ENCODE measurements at places on chromosomes 1 and 21.

DNA sequence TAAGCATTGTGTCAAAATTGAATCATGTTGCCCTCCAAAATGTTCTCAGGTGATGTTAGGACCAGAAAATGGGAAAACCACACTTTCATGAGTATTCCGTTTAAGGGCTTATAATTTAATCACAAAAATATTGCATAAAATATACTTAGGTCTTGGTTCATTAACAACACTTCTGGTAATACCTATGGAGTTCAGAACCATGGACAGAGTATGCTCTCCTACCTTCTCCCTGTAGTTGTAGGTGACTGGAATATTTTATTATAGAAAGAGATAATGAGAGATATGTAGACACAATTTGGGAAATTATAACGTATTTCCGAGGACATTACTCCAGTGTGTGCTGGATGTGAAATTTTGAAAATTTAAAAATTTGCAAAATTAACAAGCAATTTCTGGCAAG is 232.5 kb downstream of the NCAM2 start:
- DNase-seq: no peak

DNA sequence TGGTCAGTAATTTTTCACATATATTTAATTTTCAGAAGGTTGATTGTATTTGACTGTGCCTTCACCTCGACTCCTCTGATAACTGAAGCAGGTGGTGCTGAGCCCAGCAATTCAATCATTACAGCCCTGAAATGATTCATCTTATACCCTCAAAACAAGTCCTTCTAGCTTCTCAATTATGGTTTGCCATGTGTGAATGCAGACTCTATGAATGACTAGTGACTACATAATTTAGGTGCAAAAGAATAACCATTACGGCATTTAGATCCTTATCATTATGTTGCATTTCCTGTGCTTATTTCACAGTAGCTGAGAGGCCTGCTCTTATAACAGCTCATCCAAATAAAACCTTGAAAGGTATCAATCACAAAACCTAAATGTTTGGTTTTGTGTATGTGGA is 54.0 kb upstream of the COL11A1 start:
- DNase-seq: no peak

DNA sequence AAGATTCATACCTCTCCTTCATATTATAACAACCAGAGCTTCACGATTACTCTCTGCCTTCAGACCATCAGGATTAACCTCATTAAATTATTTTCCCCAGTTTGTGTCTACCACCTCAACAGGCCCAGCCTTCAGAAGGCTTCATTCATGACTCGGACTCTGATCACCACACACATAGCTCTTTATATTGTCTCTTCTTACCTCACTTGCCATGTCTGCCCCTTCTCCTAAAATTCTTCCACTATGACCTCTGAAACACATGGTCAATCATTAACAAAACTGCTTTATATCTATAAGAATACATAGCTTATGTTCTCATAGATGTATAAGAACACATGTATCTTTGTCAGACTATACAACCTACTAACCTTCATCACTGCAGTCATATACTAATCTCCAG is 79.8 kb downstream of the USP1 start:
- no peak for DNase-seq

DNA sequence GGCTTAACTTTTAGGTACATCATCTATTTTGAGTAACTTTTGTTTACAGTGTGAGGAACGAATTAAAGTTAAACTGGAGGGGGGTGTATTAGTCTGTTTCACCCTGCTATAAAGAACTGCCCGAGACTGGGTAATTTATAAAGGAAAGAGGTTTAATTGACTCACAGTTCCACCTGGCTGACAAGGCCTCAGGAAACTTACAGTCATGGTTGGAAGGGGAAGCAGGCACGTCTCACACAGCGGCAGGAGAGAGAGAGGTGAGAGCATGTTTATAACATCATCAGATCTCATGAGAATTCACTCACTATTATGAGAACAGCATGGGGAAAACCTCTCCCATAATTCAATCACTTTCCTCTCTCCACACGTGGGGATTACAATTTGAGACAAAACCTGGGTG is 31.9 kb upstream of the TMEM52 start:
- DNase-seq: no peak

GRCh38 chr21:42508371-42508770 is 5.3 kb upstream of the SLC37A1 start:
- no peak for DNase-seq

DNA sequence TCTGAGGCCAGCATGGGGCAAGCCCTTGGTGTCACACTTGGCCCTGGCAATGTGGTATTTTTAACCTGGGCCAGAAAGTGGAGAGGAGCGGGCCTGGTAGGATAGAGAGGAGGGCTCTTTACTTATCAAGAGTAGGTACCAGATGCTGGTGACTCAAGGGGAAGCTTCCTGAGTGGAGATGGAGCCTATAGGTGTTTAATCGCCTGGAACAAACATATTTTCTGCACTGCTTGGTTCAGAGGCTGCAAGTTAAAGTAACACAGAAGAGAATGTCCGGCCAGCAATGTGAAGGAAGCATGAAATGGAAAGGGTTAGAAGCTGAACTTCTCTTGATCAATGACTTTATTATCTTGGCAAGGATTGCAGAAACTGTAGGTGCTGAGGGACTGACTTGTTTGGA is 74.3 kb downstream of the DDR2 start:
- DNase-seq: no peak

DNA sequence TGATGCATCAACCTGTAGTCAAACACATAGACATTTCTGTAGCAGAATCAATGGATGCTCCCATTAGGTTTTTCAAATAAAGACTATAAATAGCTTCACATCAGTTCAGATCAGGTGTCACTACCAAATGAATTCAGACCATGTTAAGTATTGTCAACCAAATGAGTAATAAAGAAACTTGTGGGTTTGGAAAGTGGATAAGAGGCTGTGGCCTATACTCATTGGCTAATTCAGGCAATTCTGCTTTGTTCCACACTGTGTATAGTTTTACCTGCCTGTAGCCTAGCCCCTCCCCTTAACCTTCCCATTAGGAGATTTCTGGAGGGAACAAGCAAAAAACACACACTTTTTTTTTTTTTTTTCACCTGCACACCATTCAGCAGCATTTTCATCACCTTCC is 321.2 kb downstream of the HLX start:
- DNase-seq: no peak

- DNase-seq: no peak
Observed at GRCh38 chr1:48235652-48236051, 13.1 kb downstream of the SLC5A9 start.

- DNase-seq: no peak
Observed at GRCh38 chr1:67496329-67496728, 66.1 kb upstream of the SERBP1 start.
